ENCODE measurements at places on chromosomes 2 and 18. TPM values are rescaled to one million over a fixed set of nuclear protein-coding genes. Genes with fewer than 3 reads are reported as not detected.

HNMT gene
- 6.8 TPM for polyA plus RNA-seq

RIOK3 gene
- 68.6 TPM for polyA plus RNA-seq

FER1L5 gene
- 0.01 TPM for polyA plus RNA-seq

DNA sequence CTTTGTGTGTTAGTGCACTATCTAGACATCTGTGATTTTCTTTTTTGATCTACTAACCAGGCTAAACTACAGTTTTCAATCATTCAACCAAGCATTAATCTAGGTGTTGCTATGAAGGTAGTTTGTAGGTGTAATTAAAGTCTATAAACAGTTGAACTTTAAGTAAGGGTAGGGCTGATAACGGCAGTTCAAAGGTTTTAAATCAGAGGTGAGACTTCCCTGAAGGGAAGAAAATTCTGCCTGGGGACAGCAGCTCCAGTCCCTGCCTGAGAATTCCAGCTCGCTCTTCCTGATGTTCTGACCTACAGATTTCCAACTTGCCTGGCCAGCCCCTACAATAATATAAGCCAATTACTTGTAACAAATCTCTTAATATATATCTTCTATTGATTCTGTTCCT lies 663.9 kb downstream of the MBD2 start:
- no peak for DNase-seq

- no peak for DNase-seq
Observed at GRCh38 chr2:226969417-226970080, 133.7 kb downstream of the RHBDD1 start.

- DNase-seq = no peak
Observed at GRCh38 chr2:112031473-112032223, 23.4 kb upstream of the TMEM87B start.

DNA sequence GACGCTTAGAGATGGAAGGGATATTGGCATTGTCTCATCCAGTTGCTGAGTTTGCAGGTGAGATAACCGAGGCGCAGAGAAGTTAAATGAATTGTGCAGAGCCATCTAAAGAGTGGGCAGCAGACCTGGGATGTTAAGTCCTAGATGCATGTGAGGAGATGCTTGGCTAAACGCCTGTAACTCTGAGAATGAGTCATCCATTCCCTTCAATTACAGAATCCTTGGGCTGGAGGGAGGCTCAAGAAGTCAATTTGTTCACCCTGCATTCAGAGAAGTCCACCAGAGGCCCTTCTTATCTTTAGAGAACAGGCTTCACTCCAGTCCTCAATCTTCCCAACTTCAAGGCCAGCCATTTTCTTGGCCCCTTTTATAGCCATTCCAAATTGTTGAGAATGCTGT lies 1.6 kb downstream of the EHD3 start:
- no peak for DNase-seq

- DNase-seq = no peak
Observed at GRCh38 chr18:31740180-31740579, 20.5 kb downstream of the SLC25A52 start.

- DNase-seq = no peak
Observed at GRCh38 chr2:217749008-217749407, 253.8 kb downstream of the TNS1 start.

DNA sequence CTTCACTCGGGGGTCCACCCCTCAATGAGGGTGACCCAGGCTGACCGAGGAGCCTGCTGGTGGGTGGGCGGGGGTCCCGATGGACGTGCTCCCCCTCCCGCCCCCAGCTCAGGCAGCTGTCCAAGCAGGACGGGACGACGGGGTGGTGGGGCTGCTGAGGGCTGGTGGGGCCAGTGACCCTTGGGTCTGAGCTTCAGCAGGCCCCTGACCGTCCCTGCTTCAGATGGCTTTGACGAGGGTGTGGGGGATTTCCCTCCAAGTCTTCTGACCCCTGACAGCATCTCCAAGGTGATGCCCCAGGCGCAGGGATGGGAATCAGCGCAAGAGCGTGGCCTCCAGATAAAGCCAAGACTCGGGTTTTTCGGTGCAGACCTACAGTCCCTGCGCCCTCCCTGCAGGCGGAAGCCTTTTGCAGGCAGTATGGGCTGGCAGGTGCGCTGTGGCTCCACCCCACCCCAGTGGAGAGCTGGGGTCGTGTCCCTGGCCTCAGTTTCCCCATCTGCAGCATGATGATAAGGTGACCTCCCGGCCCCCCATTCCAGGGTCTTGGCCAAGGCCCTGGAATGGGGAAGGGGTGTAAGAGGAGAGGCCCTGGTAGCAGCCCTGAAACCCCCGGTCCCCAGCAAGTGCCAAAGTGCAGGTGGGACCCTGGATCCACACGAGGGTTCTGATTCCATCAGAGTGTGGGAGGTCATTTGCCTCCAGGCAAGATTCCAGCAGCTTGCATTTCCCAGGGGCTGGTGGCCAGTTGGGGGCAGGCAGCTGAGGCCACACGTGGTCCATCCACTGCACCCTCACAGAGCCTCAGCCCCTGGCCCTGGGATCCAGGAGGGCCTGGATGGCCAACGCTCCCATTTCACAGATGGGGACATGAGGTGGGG lies 8.7 kb downstream of the CROCC2 start:
- no peak for DNase-seq
